GM12864 (cell line): ENCODE measurements at places on chromosomes 1 and 21.
A peak's percentile ranks its signal among the peaks of the same experiment; 100 is the strongest.

GRCh38 chr1:62269439-62269838, 49.8 kb downstream of the KANK4 start:
- DNase-seq: no peak

- DNase-seq: no peak
These were observed 73.3 kb downstream of the MDM4 start for GRCh38 chr1:204589409-204590038.

GRCh38 chr1:1616045-1616790, 918 bp downstream of the MIB2 start:
- no peak for DNase-seq

GRCh38 chr21:36159356-36159921, 2.8 kb downstream of the DOP1B start:
- no peak for DNase-seq

- peak; percentile 39 for DNase-seq
These were observed 13.5 kb upstream of the BCL10 start for GRCh38 chr1:85289848-85290335.

DNA sequence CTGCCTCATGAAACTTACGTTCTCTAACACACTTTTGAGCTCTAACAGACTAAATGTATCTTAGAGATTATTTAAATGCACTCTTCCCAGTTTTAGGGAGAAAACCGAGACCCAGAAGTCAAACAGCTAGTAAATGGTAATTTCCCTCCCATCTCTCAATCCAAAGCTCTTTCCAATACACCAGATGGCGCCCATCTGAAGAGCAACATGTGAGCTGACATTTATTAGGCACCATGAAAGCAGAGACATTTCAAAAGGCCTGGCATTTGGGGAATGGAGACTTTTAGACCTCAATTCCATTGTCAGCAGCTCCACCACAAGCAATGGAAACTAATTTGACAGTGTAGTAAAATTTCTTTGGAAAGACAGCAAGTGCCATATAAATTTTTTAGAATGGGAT, 191.4 kb downstream of the DAB1 start:
- DNase-seq: no peak

- DNase-seq: no peak
These were observed 207.3 kb downstream of the SLC45A1 start for GRCh38 chr1:8525216-8525557.

DNA sequence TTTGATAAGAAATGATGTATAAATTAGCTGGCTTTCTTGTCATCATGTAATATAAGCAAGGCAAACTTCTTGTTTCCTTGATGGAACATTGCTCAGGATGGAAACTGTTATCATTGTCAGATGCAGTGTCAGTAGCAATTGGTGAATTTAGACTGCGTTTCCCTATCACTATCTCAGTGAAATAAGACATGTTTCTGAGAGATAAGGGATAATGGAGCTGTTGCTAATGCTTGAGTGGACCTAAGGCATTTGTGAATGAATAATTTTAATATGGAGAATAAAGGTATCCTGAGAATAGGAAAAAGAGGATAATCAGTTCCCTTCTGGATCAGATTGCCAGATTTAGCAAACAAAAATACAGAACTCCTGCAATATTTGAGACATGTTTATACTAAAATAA, 160.9 kb downstream of the HLX start:
- no peak for DNase-seq

GRCh38 chr1:166129006-166129405, 37.8 kb downstream of the FAM78B start:
- no peak for DNase-seq

GRCh38 chr21:41360072-41360821, 1.6 kb upstream of the MX2 start:
- DNase-seq: no peak

- no peak for DNase-seq
These were observed 24.2 kb upstream of the HSD3B1 start for GRCh38 chr1:119482517-119483425.

DNA sequence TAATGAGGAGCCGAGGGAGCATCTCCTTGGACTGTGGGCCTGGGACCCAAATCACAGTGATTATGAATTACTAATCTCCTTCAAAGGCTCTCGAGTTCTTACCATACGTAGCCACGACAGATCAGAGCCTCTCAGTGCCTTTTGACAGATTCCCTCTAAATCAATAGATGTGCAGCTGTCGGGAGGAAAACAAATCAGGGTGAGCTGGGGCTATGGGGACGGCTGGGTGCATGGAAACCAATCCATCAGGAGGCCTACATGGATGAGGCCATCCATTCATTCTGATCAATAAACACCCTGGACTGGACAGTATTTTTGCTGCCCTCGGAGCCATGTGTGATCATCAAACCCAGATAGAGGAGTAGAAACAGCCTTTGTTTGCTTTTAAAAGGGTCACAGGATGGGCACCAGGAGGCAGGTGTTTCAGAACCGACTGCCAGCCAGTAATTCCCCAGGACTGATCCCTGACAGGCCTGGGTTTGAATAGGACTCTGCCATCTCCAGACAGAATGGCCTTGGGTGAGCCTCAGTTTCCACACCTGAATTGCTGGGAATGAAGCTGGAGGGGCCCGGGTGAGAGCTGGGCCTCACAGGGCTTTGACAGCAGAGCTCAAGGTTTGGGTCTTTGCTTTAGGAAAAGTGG, 532.8 kb downstream of the MATN1 start:
- no peak for DNase-seq

DNA sequence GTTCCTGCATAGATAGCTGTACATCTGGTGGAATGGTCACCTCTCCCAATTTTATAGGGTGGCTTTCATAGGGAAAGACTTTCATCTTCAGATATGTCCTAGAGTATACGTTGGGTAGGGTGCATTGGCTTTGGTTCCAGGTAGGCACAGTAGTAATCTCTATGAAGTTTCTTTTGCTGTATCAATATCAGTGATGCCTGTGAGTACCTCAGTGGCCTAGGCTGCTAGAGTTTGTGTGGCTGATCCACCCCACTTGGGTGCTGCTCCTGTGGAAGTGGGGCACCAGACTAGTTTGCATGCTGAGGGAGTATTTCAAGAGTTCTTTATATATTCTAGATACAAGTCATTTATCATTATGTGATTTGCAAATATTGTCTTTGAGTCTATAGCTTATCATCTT, 370.5 kb upstream of the VAMP3 start:
- no peak for DNase-seq

- no peak for DNase-seq
These were observed 63.9 kb upstream of the AK4 start for GRCh38 chr1:65084066-65084465.

- DNase-seq: peak; percentile 48
These were observed 6.0 kb downstream of the DYNLT5 start for GRCh38 chr1:66758241-66758755.

- no peak for DNase-seq
These were observed 345.7 kb downstream of the ZNF326 start for GRCh38 chr1:90340606-90341005.

DNA sequence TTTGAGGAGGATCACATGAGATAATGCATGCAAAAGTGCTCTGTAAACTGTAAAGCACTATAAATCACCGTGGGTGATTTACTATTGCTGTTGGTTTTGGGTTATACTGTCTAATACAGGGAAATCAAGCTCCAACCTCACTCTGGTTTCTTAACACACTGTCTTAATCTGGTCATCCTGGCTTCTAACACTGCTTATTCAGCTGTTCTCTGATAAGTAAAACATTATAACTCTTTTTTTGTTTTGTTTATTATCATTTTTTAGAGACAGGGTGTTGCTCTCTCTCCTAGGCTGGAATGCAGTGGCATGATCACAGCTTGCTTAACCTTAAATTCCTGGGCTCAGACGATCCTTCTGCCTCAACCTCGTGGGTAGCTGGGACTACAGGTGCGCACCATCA, 21.9 kb upstream of the LSM10 start:
- DNase-seq: no peak

GRCh38 chr1:21901473-21901847, 35.6 kb downstream of the HSPG2 start:
- DNase-seq: no peak

DNA sequence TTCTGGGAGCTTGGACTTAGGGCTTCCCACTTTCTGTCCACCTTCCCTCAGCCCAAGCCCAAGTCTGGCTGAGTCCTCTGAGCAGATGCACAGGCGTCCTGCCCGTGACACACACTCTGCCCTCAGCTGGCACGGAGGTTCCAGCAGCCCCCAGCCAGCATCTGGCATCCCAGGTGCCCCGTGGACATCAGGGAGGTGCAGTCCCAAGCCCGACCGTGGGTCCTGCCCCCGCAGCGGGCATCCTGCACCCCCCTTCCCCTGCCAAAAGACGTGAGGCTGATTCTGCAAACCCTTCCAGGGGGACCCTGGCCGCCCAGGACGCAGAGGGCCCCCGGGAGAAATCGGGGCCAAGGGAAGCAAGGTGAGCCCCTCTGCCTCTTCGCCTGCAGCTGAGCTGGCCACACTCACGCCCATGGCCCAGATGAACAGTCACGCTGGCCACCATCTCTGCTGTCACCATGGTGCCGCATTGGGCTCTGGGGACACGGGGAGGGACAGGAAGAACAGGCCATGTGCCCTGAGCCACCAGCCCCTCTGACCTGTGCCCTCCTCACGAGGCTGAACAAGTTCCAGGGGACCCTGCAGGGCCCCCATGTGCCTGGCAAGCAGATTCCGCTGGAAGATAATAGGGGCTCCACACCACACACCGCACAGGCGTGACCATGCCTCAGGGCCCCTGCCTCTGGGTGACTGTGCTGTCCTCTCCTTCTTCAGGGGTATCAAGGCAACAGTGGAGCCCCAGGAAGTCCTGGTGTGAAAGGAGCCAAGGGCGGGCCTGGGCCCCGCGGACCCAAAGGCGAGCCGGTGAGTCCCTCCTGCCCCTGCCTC, 20.6 kb downstream of the COL6A2 start:
- no peak for DNase-seq

DNA sequence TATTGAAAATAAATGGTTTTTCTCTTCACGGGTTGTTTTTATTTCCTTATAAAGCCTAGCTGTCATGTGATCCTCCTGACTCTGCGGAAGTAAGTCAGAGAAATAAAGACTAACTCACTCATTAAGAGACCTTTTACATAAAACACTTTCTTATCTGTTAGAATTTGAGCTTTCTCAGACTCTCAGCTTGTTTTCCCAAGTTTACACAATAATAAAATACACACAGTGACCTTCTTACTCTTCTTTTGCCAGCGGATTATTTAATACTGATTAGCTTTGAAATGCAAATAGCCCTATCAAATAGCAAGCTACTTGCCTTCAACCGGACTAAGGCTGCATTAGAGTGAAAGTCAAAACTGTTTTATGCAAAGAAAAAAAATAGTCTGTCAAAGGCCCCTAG, 45.5 kb upstream of the CXADR start:
- no peak for DNase-seq

GRCh38 chr1:198245379-198245778, 88.6 kb downstream of the NEK7 start:
- no peak for DNase-seq

- no peak for DNase-seq
These were observed 16.2 kb downstream of the ATP1A4 start for GRCh38 chr1:160167580-160167979.

GRCh38 chr1:226395753-226396152, 12.1 kb downstream of the PARP1 start:
- no peak for DNase-seq

GRCh38 chr1:94819238-94819944, 766 bp upstream of the SLC44A3 start:
- DNase-seq: no peak

- DNase-seq: no peak
These were observed 63.4 kb downstream of the LYPLAL1 start for GRCh38 chr1:219236933-219237610.

DNA sequence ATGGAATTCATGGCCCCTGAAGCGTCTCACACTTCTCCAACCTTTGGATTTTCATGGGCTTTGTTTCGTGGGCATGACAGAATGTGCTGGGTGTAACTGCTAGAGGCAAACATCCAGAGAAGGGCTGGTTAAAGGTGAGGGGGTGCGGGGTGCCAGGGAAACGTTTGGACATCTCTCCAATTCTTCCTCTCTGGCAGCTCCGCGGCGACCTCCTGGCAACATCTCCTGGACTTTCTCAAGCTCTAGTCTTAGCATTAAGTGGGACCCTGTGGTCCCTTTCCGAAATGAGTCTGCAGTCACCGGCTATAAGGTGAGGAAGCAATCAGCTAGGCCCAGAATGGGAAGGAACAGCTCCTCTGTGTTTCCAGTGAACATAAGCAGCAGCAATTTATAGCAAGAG, 12.0 kb downstream of the TMEM81 start:
- DNase-seq: no peak

GRCh38 chr1:150072959-150073358, 5.4 kb downstream of the VPS45 start:
- no peak for DNase-seq

DNA sequence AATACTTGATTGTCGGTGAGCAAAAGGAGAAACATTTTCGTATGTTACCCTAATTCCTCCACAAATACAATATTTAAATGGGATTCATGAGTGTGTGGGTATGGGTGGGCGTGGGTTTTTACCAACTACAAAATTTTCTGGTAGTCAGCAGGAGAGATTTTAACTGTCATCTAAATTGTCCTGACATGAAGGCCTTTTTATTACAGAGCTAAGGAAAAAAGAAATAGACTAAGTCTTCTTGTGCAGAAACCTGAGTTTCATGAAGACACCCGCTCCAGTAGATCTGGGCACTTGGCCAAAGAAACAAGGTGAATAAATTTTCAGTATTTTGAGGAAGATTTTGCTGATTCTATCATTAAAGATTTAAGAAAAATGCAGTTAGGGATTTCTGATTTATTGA, 752 bp downstream of the RGS18 start:
- no peak for DNase-seq

DNA sequence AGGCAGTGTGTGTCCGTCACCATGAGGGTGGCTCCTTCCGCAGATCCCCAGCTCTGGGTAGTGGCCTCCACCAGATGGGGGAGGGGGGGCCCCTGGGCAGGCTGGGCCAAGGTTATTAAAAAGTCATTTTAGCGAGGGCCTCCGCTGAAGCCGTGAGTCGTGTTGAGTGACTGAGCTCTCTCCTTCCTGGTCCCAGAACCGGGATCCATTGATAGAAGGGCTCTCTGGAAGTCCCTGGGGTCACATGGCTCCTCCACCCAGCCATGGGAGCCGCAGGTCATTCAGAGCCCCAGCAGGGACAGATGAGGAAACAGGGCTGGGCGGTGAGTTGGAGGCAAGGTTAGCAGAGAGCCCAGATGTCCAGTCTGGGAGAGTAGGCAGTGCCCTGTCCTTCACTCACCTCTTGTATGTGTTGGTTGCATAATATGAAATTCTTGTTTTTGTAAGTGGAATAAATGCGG, 12.9 kb downstream of the MIIP start:
- no peak for DNase-seq

DNA sequence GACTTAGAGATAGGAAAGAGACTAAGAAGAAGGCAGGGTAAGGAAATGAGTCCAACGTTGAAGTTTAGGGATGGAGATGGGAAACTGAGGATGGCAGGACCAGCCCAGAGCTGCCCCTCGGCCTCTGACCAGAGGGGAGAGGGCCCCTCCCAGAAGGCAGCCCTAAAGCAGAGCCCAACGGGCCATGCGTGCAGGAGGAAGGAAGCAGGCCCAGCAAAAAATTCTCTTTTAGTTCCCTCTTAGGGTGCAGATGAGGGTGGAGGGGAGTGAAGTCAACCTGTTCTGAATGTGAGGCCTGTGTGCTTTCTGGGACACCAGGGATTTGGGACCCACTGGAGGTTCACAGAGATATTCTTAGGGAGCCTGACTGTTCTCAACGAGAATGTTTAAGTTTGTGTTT, 225.4 kb downstream of the RHOU start:
- no peak for DNase-seq
